T follicular helper cell (primary cell): ENCODE measurements at places on chromosomes 3 and 15.

- DNase-seq: no peak
Measured at GRCh38 chr3:47899495-47900108, 96.7 kb downstream of the DHX30 start.

- no peak for DNase-seq
Measured at GRCh38 chr3:33007776-33008175, 56.3 kb downstream of the CCR4 start.

DNA sequence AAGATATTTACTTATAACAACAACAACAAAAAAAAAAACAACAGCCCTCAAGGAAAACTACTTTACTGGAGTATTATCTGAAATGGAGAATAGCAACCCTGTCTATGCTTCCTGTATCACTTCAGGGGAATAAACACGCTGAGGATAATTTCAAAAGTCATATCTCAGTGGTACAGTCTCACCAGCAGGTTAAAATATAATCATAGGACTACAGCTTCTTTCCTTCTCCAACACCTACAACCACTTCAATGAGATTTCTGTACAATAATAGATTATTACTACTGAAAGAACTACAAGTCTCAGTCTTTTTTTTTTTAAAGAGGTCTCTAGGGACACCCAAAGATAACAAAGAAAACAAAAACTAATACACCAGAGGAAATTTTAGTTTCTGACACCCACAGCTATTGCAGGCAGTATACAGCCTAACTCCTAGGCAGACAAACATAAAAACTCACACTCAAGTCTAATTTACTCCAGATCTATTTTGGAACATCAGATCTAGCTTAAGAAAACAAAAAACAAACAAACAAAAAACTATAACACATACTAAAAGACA lies 268.2 kb downstream of the BCHE start:
- DNase-seq: no peak

DNA sequence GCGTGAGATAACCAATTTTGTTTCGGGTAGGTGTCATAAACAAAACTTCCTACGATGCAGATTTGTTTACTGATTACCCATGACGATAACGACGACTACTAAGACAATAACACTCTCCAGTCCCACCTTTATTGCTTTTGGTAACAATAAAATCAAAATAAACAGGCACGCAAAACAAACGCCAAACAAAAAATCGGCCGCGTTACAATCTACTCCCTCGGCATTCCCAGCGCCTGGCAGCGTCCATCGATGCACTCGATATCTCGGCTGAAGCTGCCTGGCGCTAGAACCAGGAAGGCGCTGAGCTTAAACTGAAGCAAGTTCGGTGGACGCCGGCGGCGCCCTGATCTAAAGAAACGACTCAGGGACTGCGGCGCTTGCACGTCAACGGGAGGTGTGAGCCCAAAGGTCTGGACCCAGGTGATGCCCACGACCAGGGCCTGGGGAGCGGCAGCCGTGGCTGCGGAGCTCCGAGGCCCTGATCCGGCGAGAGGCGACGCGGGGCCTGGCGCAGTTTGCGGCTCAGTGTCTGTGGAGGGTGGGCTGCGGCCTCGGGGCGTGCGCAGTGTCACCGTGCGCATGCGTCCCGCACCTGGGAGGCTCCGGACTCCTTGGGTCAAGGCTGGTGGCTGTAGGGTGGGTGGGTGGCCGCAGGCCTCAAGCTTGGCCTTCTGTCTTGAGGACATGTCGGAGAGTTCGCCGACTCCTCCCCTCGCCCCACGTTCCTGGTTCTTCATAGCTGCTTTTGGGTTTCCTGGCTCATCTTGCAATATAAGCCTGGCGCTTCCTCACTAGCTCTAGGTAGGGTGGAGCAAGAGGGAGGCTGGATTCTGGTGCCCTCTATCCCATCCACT lies at the start of gene RSRC1:
Gene RSRC1, plus strand, starts transcription at position 286 of the 854 bp plus-strand sequence. CDS start 12,016 bp downstream, outside the sequence.
- DNase-seq: peak; percentile 74

DNA sequence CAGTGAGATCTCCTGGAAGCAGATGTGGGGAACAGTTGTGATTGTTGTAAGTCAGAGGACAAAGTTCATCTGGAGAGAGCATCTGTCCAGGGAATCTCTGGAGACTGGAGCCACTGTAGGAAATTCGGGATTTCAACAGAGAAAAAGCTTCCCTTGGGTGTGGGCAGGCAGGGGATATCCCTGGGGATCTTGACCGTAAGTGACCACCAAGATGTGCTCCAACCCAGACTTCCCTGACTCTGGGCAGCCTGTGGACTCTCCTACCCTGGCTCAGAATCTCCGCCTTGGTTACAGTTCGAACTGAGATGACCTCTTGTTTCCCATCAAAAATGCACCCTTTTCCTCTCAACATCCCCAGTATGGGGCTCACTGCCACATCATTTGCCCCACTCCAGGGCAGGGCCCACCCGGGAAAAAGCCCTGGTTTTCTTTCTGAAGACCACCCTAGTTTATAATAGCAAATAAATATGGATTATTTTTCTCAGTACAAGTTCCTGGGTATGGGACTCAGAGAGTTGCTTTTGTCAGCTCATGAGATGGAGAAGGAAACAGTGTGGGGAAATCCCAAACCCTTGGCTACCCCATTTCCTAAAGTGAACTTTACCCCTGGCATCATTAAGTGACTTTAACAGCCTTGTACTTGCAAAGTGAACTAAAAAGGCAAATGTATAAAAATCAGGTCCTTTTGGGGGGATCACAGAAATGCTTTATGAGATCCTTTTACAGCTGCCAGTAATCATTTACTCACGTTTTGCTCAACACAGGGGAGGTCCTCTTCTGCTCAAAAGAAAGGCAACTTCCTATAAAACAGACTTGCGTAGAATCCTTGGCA lies 89.9 kb downstream of the CCNL1 start:
- DNase-seq: no peak

GRCh38 chr3:16871915-16872842 lies 12.6 kb upstream of the PLCL2 start:
- DNase-seq: no peak

DNA sequence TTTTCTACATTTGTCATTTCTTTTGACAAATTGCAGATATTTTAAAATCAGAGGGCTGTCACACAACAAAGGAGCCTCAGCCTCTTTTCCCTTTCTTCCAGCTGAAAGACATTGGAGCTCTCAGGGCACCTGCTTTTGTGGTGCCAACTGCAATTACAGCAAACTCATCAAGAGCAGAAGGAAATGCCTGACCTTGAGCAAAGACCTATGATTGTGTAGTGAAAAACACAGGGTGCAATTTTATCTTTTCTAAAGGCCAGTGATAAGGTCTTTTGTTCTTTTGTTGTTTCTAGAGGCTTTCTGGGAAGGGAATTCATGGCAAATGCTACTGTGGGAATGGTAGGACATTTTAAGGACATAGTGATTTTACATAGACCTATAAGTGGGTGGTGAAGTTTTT lies 214.3 kb downstream of the OXSM start:
- no peak for DNase-seq

GRCh38 chr3:193797566-193797965 lies 204.6 kb downstream of the OPA1 start:
- DNase-seq: no peak

GRCh38 chr15:92845126-92845508 lies 55.0 kb upstream of the CHD2 start:
- DNase-seq: no peak

DNA sequence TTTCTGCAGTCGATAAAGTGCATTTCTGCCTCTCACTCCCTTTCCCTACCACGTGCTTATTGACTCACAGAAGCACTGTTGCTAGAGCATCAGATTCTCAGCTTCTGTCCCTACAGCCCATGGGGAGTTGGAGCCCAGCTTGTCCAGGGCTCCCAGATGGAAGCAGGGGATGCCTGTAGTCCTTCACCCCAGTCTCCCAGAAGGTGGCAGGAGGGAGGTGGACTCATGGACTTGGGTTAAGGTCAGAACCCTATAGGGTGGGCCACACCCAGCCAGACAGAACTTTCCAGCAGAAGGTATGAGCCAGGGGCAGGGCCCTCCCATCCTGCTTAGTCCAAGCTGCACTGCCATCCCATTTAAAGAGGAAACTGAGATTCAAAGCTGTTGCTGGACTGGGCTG lies 33.1 kb upstream of the SEMA3F start:
- no peak for DNase-seq

DNA sequence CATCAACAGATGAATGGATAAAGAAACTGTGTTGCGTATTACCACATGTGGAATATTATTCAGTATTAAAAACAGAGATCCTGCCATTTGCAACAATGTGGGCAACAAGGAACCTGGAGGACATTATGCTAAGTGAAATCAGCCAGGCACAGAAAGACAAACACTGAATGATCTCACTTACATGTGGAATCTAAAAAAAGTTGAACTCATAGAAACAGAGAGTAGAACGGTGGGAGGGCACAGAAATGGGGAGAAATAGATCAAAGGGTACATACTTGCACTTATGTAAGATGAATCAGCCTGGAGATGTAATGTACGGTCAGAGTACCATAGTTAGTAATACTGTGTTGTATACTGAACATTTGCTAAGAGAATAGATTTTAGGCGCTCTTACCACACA lies 29.8 kb upstream of the MUC13 start:
- no peak for DNase-seq

DNA sequence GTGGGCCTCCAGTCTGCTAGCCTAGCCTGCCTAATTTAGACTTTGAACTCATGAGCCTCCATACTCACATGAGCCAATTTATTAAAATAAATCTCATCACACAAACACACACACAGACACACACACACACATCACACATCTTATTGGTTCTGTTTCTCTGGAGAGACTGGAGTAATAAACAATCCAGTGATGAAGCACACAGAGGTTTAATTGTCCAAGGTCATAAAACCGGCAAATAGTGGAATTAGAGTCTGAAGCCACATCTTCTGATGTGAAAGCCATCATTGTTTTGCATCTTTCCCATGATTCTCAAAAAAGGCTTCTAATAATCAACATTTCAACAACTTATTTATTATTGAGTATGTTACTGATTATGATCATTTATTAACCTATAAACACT lies 249.4 kb upstream of the KCNH8 start:
- no peak for DNase-seq

DNA sequence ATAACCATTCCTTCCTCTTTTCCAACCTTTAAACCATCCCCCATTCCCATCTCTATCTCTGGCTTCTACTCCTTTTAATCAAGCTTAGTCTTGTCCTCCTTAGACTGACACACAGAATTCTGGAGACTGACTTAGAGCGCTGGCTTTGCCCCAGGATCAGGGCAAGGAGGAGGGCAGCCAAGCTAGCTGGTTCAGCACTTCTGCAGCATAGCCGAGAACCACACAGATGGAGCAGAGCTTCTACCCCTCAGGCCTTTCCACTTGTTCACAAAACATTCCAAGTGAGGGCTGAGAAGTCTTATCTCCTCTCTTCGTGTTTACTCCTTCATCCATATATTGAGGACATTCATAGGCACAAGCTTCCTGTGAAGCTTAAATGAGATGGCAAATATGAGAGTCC lies 246.5 kb upstream of the PEX5L start:
- DNase-seq: no peak

GRCh38 chr3:159819676-159820075 lies 169.0 kb upstream of the IL12A start:
- no peak for DNase-seq

- DNase-seq: no peak
Measured at GRCh38 chr3:42670670-42671069, 14.7 kb upstream of the KLHL40 start.

GRCh38 chr3:1902416-1902815 lies 196.2 kb upstream of the CNTN4 start:
- no peak for DNase-seq

GRCh38 chr3:189871418-189871817 lies 240.2 kb downstream of the TP63 start:
- DNase-seq: no peak

- DNase-seq: no peak
Measured at GRCh38 chr3:73592154-73593144, 32.3 kb downstream of the PDZRN3 start.

DNA sequence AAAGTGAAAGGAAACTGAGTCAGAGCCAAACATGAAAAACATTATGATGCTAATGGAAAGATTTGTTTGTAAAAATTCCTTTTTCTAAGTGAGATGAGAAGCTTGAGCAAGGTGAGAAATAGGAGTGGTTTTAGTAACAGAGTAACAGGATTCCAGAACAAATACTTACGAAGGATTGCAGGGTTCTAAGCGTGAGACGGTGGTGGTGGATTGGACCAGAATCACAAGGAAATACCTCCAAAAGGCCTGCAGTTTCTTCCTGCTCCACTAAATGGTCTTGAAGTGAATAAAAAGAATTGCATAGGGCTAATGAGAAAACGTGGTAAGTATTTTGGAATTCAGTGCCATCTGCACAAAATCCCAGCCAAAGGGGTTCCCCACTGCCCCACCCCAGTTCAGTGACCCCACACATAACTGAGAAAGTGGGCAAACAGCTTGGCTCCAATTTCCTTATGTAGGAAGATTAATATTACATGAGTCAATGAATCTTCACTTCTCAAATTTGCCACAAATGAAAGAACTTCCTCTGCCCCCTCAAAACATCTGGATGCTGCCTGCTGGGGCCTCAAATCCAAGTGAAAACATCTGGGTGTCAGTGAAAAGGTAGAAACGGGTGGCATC lies 283.8 kb upstream of the NR2F2 start:
- DNase-seq: no peak

GRCh38 chr3:194249323-194250097 lies 101.6 kb downstream of the CPN2 start:
- no peak for DNase-seq

GRCh38 chr15:71312731-71313460 lies 197.6 kb downstream of the THSD4 start:
- DNase-seq: no peak

GRCh38 chr3:108505811-108506210 lies 4.6 kb downstream of the MYH15 start:
- DNase-seq: no peak

- no peak for DNase-seq
Measured at GRCh38 chr3:174949523-174949922, 90.4 kb downstream of the NAALADL2 start.

- no peak for DNase-seq
Measured at GRCh38 chr3:187763850-187764648, 18.8 kb upstream of the BCL6 start.

GRCh38 chr3:32450426-32450825 lies 52.2 kb downstream of the CMTM6 start:
- no peak for DNase-seq

DNA sequence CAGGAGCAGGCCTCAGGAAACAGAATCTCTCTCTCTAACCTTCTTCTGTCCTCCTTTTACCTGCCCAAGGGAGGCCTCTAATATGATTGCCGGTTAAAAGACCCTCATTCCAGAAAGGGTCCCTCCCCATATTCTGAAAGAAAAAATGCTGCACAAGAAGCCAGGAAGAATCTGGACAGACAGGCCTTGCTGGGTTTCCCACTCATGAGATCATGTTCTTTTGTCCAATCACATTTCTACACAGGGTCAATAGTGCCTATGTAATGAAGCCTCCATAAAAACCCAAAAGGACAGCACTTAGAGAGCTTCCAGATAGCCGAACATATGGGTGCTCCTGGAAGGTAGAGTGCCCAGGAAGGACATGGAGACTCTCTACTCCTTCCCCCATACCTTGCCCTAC lies 146.0 kb downstream of the MYO9A start:
- DNase-seq: no peak

DNA sequence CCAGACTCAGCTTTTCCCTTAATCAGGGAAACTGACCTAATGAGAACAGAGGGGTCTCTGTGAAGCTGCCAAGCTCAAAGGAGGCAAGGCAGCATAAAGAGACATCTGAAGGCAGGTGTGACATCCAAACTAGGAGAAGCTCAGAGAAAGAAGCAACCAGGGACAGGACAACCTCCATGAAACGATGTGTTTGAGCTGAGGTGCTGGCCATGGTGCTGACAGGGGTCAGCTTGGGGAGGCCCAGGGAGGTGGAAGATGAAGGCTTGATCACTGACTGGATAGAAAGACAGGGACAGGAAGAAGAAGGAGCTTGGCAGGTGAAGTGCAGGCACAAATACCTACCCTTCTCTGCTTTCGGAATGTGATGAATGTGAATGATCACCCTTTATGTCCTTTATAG lies 179.5 kb upstream of the NSMCE3 start:
- no peak for DNase-seq
